ENCODE measurements at places on chromosomes 16 and 17. TPM values are rescaled to one million over a fixed set of nuclear protein-coding genes. Genes with fewer than 3 reads are reported as not detected.

Gene CCL7
- total RNA-seq: not detected

Gene ADCY7
- total RNA-seq: 107 TPM

DNA sequence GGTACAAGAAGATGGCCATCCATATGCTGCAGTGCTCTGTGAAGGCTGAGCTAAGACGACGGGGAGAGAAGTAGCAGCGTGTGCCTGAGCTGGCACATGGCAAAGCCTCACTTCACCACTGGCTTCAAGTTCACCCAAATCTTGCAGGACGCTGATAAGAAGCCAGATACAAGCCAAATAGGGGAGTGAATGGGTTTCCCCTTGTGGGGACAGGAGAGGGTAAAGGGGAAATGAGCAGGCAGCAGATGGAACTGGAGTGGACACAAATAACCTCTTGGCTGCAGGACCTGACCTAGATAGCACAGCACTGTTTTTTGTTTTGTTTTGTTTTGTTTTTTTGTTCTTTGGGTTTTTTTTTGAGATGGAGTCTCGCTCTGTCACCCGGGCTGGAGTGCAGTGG, 21.0 kb upstream of the PITPNA start:
- DNase-seq: no peak
- H3K27ac ChIP-seq: no peak overlapping the region
- no peak overlapping the region for H3K4me3 ChIP-seq
- no peaks in the 10 kb centered on the region for H3K27me3 ChIP-seq

DNA sequence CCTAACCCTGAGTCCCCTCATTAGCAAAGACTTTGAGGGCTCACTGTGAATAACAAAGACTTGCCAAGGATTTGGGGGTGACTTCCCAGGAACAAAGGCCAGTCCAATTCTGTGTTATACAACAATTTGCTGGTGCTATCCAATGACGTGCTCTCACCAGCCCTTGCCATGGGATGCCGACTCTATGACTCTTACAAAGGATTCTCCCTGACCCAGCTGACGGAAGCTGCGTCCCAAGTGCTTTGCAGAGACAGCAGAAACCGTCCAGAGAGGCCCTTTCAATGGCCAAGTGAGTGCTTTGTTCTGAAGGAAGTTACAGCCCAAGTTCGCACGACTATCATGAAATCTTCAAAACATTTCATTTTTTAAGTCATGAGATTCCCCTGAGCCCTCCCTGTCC, 345.3 kb upstream of the TNRC6C start:
- H3K27ac ChIP-seq: no peak overlapping the region
- no peak for DNase-seq
- no peaks in the 10 kb centered on the region for H3K36me3 ChIP-seq
- H3K27me3 ChIP-seq: no peaks in the 10 kb centered on the region
- H3K4me3 ChIP-seq: no peak overlapping the region
- peaks cover 25% of the 10 kb centered on the region for H3K4me1 ChIP-seq

- peaks cover 4% of the 10 kb centered on the region for H3K27me3 ChIP-seq
- H3K4me1 ChIP-seq: no peaks in the 10 kb centered on the region
- DNase-seq: no peak
- H3K27ac ChIP-seq: no peak overlapping the region
- H3K36me3 ChIP-seq: no peaks in the 10 kb centered on the region
Observed at GRCh38 chr17:36894925-36895324, 42.4 kb upstream of the LHX1 start.

DNA sequence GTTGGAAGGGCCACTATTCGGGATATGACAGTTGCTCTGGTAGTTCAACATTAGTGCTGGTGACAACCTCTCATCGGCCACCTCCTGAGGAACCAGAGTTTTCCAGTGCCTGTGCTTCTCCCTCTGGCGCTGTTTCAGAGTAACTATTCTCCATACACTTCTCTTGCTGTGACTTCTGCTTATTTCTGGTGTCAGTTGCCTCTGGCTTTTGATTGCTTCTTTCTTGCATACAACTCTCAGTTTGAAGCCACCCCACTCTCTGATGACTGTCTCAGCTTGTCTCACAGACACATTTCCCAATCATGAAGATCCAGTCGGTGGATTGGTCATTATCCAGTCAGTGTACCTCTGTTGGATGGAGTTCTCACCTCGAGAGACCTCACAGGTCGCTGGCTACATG, 3.4 kb upstream of the TM4SF5 start:
- H3K27ac ChIP-seq: no peak overlapping the region
- H3K4me1 ChIP-seq: peaks cover 11% of the 10 kb centered on the region
- H3K4me3 ChIP-seq: no peak overlapping the region
- peaks cover 6% of the 10 kb centered on the region for H3K27me3 ChIP-seq
- no peaks in the 10 kb centered on the region for H3K36me3 ChIP-seq
- no peak for DNase-seq

GRCh38 chr17:60391471-60392041, 377 bp downstream of the USP32 start:
- no peak for DNase-seq
- peak overlapping the region; percentile 97 for H3K27ac ChIP-seq
- H3K27me3 ChIP-seq: no peaks in the 10 kb centered on the region
- H3K4me3 ChIP-seq: peak overlapping the region; percentile 93

- H3K4me3 ChIP-seq: no peak overlapping the region
- H3K27ac ChIP-seq: no peak overlapping the region
- no peaks in the 10 kb centered on the region for H3K27me3 ChIP-seq
- H3K36me3 ChIP-seq: peaks cover 44% of the 10 kb centered on the region
- no peak for DNase-seq
Observed at GRCh38 chr17:14209215-14209614, 27.4 kb downstream of the CDRT15 start.

Gene PIRT
- not detected for total RNA-seq

Gene SEPTIN12
- total RNA-seq: not detected

- no peak overlapping the region for H3K4me3 ChIP-seq
- H3K4me1 ChIP-seq: peaks cover 14% of the 10 kb centered on the region
- no peaks in the 10 kb centered on the region for H3K36me3 ChIP-seq
- no peak overlapping the region for H3K27ac ChIP-seq
Observed at GRCh38 chr17:39739885-39740356, 2.2 kb downstream of the GRB7 start.
